Panc1 (cell line): ENCODE measurements at places on chromosomes 12 and 14. TPM values are rescaled to one million over a fixed set of nuclear protein-coding genes. Genes with fewer than 3 reads are reported as not detected.

DNA sequence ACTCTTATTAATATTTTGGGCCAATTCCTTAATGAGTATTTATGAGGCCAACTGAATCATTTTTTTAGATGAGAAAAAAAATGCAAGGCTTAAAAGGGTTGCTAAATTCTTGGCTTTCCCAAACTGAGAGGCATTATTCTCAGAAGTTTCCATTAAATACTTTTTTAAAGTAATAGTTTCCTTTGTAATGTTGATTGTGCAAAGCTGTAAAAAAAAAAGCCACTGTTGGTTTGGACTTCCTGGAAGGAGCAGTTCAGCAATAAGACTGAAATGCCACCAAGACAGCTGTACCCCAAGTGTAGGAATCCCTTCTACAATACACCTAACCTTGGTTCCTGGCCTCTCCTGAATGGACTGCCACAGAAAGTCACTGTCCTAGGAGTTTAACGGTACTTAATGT is 231.3 kb downstream of the MON2 start:
- no peak for DNase-seq

DNA sequence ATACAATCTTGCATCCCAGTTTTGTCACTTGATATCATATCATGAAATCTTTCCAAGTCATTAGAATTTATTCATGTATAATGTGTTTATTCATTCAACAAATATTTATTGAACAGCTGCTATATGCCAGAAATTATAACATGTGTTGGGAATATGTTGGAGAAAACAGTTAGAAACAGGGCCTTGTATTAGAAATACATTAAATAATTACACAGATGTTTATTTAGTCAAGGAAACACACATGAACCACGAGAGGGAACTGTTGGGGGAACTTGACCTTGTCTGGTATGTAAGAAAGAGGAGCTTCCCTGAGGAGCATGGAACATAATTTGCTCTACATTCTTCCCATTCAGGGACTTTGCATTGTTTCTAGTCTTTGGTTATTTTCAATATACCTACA is 191.7 kb upstream of the FRMD6 start:
- no peak for DNase-seq

Gene ATP5MC2
- total RNA-seq, result 290 TPM

DNA sequence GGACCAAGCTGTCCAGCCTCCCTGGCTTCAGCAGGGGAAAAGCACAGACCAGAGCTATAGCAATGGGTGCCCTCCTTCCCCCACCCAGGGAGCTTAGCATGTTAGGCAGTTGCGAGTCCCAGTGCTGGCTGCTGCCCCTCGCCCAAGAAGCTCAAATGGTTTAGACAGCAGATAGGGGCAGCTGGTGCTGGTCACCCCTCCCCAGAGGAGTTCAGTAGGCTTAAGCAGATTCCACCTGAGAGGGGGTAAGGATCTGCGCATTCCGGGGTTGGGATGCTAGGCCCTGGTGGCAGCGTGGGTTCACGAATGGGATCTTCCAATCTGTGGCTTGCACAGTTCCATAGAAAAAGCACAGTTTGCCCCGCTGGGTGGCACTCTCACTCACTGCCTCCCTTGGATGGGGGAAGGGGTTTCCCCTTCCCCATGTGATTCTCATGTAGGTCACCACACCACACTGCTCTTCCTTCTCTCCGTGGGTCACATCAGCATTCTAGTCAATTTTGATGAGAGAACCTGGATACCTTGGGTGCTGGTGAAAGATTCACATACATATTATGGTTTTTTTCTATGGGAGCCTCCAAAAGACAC is 665.6 kb downstream of the C12orf50 start:
- DNase-seq, result no peak

GRCh38 chr14:30271811-30272323 is 287.1 kb upstream of the G2E3 start:
- DNase-seq, result no peak

GRCh38 chr12:29709054-29709453 is 74.7 kb downstream of the TMTC1 start:
- DNase-seq, result no peak

Gene CMA1
- not detected for total RNA-seq

DNA sequence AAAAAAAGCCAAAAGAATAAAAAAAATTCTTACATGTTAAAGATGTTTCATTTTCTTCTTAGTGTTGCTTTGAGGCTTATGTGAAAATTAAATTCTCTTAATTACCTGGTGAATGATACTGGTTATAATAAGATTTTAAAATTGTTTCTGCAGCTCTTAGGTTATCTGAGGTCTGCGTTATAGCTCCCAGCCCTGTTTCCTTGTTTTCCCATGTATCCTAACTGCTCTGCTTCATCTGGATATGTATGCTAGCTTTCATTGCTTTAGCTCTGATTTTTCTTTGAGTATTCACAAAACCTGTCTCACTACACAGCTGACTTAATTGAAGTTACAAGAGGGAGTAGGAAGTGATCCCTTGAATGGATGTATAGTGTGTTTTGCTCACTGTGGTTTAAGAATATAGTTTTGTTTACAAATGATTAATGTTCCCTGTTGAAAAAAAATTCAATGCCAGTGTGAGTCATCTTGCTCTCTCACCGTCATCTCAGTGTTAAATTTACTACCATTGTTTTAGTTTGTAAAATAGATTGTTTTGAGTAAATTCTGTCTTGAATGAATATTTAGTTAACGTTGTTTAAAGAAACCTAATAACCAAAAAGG is 26.8 kb downstream of the CPSF6 start:
- DNase-seq, result peak; percentile 2

DNA sequence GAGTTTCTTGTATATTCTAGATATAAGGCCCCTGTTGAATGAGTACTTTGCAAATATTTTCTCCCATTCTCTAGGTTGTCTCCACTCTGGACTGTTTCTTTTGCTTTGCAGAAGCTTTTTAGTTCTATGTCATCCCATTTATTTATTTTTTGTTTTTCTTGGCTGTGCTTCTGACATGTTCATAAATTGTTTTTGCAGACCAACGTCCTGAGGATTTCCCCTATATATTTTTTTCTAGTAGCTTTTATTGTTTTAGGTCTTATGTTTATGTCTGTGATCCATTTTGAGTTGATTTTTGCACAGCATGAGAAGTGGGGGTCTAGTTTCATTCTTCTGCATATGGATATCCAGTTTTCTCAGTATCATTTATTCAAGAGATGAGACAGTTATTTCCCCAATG is 70.4 kb upstream of the BTG1 start:
- DNase-seq, result no peak

- DNase-seq, result no peak
These were observed 96.1 kb upstream of the GRIP1 start for GRCh38 chr12:66774929-66775328.

GRCh38 chr14:56135668-56136067 is 17.5 kb downstream of the PELI2 start:
- no peak for DNase-seq

- no peak for DNase-seq
These were observed 520.2 kb downstream of the FLRT2 start for GRCh38 chr14:86050072-86050683.

Gene RNASE13
- not detected for total RNA-seq

GRCh38 chr12:77891518-77892147 is 60.9 kb downstream of the NAV3 start:
- DNase-seq, result no peak

DNA sequence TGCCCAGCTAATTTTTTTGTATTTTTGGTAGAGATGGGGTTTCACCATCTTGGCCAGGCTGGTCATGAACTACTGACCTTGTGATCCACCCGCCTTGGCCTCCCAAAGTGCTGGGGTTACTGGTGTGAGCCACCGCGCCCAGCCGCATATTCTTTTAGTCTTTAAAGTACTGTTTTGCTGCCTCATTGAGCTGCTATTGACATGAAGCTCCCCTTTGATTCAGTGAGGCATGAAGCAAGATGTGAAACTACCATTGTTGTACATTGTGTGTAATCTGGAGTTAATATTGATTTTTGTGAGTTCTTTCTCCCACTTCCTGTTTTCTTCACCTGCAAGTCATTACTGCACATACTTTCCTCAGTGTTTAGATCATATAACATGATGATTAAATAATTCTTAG is 80.8 kb downstream of the MNAT1 start:
- DNase-seq, result no peak
